Cardiac muscle cell (in vitro differentiated cells and primary cell): ENCODE measurements at places on chromosomes 5 and 9.

DNA sequence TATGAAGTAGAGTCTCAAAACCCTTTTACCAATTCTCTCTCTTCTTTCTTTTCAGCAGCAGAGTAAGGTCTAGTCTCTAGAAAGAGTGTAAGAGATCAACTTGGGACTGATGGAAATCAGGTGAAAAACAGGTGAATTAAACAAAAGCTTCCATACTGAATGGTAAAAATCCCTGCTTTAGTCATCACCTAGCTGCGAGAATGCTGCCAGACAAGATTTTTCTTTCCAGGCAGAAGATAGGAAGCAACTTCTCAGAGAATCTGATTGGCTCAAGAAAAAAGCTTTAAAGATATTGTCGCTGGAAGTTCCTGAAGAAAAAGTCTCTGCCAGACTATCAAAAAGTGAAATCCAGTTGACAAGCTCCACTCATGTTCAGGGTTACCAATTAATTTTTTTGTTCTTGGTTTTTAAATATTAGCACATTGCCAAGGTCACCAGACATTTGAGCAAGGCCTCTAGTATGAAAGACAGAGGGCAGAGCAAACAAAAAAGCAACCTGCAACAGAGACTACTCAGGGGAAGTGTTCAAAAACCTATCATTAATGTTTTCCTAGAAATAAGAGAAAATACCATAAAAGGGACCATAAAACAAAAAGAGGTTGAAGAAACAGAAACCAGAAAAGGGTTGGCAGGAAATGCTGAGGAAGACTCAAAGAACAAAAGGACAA lies 9.3 kb downstream of the CDO1 start:
- no peaks in the 10 kb centered on the region for H3K36me3 ChIP-seq
- H3K4me1 ChIP-seq: no peaks in the 10 kb centered on the region
- H3K27me3 ChIP-seq: no peaks in the 10 kb centered on the region
- no peak for DNase-seq

GRCh38 chr5:179323026-179323870 lies 22.0 kb downstream of the ADAMTS2 start:
- H3K27ac ChIP-seq: no peak overlapping the region
- H3K36me3 ChIP-seq: no peaks in the 10 kb centered on the region
- no peak for DNase-seq
- no peak overlapping the region for H3K4me3 ChIP-seq
- peaks cover 4% of the 10 kb centered on the region for H3K4me1 ChIP-seq

GRCh38 chr9:29750062-29750461 lies 2176.8 kb upstream of the C9orf72 start:
- no peak overlapping the region for H3K4me3 ChIP-seq
- no peak for DNase-seq
- no peaks in the 10 kb centered on the region for H3K4me1 ChIP-seq
- H3K36me3 ChIP-seq: no peaks in the 10 kb centered on the region
- no peak overlapping the region for H3K27ac ChIP-seq
- H3K27me3 ChIP-seq: no peaks in the 10 kb centered on the region

DNA sequence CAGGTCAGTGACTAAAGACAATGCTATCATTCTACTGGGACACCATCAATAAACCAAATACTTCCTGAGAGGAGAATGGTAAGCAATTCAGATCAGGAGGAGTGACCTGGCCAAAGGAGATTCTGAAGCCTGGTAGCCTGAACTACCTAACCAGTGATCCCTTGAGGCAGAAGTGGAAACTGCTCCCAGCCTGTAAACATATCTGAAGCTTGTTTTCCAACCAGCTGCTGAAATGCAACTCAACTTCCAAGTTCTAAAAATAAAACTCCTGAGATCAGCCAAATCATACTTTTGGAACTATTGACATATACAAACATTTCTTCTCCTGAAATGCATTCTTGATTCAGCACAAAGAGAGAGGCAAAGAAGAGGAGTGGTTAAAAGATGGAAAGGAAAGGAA lies 204.1 kb downstream of the EBF1 start:
- no peaks in the 10 kb centered on the region for H3K27me3 ChIP-seq
- no peaks in the 10 kb centered on the region for H3K4me1 ChIP-seq
- no peak overlapping the region for H3K27ac ChIP-seq
- no peak for DNase-seq

- no peak overlapping the region for H3K27ac ChIP-seq
- no peaks in the 10 kb centered on the region for H3K4me1 ChIP-seq
- peaks cover 16% of the 10 kb centered on the region for H3K36me3 ChIP-seq
- no peaks in the 10 kb centered on the region for H3K27me3 ChIP-seq
- H3K4me3 ChIP-seq: no peak overlapping the region
These were observed 530.1 kb upstream of the DMAC1 start for GRCh38 chr9:8329561-8330283.
